ENCODE measurements at places on chromosomes 1 and 21.

- no peak for DNase-seq
Measured at GRCh38 chr1:88537787-88538186, 146.3 kb upstream of the PKN2 start.

DNA sequence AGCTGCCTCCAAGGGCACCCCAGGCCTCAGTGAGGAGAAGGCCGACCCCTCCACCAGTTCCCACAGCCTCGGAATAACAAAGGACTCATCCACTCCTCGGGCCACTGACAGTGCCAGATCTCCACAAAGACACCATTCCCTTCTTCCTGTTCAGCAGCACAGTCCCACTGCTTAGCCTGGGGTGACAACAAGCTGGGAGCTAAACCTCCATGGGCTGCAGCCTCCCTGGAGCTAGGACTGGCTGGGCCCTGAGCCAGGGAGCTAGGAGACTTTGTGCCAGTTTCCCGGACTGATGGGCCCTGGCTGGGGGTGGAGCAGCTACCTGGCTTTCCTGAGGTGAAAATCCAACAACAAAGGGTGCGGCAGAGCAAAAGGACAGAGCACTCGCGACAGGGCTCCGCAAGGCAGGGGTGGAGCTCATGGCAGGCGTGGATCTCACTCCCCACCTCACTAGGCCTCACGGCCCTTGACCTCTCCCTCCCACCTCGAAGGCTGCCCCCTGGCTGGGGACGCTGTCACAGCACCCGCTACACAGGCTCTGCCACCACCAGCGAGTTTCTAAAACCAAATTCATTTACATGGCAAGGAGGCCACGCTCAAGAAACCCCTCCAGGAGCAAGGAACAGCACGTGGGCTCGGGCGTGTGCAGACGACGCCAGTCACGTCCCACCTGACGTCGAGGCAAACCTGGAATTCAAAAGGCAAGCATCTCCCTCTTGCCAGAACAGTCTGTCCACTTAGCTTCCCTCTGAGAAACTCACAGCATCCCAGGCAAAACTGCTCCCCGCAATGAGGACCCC, 13.8 kb downstream of the SLC35E2B start:
- peak; percentile 22 for DNase-seq

- no peak for DNase-seq
Measured at GRCh38 chr1:40130892-40131291, 30.3 kb upstream of the RLF start.

GRCh38 chr1:30353637-30354036, 369.7 kb downstream of the MATN1 start:
- peak; percentile 10 for DNase-seq

DNA sequence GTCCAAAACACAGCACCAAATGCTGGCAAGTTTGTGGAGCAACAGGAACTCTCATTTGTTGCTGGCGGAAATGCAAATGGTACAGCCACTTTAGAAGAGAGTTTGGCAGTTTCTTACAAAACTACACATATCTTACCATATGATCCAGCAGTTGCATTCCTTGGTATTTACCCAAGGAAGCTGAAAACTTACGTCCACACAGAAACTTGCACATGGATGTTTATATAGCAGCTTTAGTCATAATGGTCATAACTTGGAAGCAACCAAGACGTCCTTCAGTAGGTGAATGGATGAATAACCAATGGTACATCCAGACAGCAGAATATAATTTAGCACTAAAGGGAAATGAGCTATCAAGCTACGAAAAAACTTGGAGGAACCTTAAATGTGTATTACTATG, 66.4 kb downstream of the MARK1 start:
- DNase-seq: no peak

DNA sequence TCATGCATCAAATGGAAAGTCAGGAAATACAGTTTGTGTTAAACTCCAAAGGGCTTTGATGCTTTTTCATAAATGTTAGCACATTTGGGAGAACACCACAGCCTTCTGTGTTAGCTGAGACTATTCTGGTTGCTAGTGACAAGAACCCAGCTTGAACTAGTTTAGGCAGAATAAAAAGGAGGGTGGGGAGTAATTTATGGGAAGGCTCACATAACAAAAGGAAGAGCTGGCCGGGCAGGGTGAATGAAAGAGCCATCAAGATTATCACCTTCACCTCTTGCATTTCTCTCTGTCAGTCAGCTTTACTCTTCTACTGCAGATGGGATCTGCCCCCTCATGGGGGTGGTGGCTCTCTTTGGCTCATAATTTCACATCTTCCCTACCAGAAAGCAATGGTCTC, 75.4 kb upstream of the VTCN1 start:
- no peak for DNase-seq

DNA sequence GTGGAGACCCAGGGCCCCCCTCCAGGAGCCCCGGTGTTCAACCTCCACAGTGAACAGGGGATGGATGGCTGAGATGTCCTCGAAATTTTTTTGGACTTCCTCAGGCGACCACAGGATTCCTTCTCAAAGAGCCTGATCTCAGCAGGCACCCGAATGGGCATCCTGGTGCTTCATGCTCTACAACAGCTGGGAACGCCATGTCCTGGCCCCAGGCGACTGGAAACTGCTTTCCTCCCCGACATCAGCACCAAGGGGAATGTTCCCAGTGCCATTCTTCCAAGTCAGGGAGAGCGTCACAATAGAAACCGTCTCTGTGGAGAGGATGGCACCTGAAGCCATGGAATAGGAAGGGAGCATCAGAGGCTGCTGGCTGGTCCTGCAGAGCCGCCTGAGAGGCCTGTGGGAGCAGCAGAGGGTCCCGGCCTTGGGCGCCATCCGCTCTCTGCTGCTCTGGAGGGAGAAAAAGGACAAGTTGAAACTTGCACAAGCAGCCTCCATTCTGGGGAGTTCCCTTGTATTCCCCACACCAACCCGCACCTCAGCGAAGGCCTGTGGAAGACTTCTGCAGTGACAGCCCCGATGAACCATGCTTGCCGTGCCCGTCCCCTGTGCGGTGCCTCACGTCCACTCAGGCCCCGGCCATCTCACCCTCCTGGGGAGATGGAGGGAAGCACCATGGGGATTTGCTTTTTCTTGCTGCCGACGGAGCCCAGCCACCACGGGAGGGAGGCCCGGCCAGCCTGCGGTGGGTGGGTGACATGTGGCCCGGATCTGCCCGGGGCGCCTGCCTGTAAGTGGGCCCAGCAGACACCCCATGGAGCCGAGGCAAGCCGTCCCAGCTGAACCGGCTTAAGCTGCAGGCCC, 2.3 kb upstream of the ADARB1 start:
- DNase-seq: no peak

DNA sequence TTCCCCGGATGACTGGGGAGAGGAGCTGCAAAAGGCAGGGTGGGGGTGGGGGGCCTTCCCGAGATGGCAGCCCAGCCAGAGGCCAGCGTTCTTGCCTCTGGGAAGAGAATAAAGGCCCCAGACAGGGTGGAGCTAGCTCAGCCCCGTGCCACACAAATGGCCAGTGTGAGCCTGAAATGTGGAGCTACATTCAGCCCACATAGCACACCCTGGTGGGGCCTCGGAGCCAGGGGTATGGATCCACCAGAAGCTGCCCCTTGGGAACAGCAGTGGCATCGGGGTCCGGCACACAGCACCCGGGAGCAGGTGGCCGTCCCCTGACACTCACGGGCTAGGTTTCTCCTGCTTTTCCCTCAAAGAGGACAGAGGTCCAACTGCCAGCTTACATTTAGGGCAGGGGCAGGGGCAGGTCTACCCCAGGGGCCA, 93.9 kb downstream of the PDE9A start:
- peak; percentile 20 for DNase-seq

DNA sequence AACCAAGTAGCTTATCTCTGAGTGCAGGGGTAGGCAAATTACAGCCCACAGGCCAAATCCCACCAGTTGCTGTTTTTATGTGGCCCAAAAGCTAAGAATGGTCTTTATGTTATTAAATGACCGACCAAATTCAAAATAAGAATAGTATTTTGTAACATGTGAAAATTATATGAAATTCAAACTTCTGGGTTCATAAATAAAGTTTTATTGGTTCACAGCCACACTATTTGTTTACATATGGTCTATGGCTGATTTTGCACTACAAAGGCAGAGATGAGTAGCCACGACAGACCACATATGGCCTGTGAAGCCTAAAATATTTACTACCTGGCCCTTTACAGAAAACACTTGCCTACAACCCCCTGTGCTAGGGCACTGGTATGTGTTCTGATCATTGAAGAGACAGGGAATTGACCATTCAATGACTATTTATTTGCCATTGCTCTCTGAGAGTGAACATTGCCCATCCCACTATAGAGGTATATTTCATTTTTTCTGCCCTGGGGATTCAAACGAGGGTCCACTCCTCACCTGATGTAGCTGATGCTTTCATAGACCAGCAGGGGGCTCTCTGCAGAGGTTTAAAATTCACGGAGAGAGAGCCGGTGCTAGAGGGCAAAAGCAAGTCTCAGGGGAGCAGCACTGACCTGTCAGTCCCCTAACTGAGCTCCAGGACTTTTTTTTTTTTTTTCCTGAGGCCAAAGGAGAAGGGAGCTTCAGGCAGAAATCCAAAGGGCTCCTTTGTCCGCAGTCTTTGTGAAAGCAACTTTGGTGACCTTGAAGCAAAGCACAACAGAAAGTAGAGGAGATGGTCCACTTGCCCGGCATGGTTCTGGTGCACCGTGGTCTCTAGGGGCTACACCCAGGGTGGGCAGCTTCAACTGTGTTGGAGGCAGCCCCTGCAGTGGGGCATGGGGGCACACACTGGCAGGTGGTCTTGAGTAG, 7.3 kb upstream of the GNL2 start:
- DNase-seq: peak; percentile 32

- no peak for DNase-seq
Measured at GRCh38 chr1:209802117-209802779, 3.7 kb downstream of the IRF6 start.

- DNase-seq: no peak
Measured at GRCh38 chr1:58997060-58997411, 213.2 kb upstream of the JUN start.

DNA sequence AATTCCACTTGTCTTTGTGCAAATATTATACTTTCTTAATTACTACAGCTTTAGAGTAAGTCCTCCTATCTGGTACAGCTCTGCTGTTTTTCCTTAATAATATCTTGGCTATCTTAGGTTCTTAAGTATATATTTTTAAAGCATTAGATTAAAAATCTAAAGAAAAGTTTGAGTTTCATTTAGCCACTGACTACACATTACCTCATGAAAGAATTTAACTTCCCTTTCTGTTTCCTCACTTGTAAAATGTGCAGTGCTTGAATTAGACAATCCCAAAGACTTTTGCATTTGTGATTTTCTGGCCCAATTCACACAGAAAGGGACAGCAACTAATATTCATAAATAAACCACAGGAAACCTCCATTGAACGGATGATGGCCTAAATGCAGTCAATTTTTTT, 126.4 kb upstream of the SAMSN1 start:
- DNase-seq: no peak

DNA sequence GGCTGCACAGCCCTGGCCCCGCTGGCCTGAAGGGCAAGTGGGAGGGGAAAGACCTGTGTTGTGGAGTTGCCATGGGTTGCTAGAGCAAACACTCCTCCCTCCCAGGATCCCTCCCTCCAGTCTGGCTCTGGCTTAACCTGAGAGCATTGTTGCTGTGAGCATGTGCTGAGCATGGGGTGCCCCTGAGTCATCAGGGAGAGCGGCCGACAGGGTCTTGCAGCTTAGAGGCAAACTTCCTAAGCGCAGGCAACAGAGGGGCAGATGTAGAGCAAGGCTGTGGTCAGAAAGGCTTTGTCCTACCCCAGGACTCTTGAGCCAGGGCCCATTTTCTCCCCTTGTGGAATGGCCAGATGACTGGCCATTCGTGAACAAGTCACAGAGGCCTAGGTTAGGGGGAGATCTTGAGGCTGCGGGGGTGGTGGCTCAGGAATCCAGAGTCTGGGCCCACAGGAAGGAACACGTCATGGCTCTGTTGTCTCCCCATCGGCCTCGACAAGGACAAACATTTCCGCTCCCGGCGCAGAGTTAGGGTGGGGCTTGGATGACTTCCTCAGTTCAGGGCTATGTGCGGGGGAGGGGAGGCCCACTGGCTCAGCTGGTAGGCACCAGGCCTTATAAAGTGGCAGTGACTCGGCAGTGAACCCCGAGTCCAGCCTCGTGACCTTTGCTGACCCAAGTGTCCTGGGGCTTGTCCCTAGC, 362 bp upstream of the DYNLT4 start:
- peak; percentile 91 for DNase-seq

DNA sequence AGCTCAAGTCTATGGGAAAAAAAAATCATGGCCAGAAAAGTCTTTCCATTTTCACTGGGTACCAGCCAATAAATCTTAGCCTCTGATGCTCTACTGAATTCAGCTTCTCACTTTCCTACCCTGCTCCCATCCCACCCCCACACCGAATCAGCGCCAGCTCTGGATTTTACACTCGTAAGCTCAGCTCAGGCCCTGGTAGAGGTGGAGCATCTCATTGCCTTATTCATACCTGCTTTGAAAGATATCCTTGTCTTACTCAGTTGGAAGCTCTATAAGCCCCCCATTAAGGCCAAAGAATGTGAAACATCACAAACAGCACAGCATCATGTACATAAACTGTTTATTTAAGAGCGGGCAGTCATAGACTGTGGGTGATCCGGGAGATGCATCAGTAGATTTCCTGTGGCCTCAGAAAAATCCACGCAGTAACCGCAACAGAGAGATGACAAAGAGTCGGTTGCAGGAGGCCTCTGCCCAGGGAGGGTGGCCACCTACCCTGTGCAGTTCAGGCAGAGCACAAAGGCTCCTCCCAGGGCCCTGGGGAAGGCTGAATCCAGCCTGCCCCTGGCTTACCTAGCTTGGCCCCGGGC, 36.4 kb upstream of the ETS2 start:
- DNase-seq: no peak

DNA sequence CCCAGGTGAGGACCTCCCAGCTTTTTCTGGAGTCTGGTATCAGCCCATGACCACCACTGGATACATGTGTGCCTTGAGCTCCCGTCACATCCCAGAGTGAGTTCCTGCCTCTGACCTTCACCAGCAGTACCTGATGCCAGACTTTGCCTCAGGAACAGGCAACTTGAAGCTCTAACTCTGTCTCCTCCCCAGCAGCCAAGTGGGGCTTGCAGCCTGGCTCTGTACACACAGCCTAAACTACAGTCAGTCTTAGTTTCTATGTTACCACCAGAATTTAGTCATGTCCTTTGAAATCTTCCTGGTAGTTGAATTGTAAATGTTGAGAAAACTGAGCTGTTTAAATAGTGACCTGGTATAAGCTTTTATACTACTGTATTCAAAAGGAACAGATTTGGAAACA, 206.5 kb downstream of the LRRC40 start:
- DNase-seq: no peak

DNA sequence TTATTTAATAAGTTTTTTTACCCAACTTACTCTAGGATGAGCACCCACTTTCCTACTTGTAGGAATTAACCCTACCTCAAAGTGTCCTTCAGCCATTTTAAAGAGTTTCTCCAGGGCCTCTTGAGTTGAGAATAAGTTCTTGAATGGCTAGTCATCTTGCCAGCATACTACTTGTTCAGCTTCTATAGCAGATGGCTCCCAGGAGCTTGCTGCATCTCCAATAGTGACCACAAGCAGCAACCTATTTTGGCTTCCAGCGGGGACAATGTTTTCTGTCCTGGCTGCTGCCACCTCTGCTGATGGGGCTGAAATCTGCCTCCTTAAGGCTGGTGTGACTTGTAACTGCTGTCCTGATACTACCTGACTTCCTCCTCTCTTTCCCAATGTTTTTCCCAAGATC, 20.8 kb upstream of the PIK3R3 start:
- DNase-seq: no peak

Measured in pons (tissue), 1 donor.